BJ (cell line): ENCODE measurements at places on chromosomes 6 and 20.

DNA sequence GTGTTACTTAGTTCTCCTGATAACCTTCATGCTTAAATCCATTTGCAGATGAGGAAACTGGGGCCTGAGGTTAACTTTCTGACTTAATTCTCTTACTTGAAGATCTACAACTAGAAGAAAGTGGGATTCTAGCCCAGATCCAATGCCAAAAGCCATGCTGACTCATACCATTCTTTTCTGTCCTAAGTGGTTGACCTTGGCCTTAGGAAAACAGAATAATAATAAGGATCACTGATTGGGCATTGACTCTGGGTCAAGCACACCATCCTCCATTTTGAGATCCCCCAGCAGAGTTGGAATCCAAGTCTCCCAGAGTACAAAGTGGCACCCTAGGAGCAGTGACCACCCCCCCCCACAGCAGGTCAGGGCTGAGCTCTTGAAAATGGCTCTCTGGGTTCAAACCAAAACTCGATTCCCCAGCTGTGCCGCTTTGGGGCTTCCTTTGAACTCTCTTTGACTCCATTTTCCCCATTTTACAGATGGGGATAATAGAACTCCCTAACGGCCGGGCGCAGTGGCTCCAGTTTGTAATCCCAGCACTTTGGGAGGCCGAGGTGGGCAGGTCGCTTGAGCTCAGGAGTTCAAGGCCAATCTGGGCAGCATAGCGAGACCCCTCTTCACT is 12.8 kb upstream of the ZNF217 start:
- no peak for DNase-seq

GRCh38 chr6:111890988-111891387 is 17.7 kb upstream of the FYN start:
- DNase-seq: no peak

DNA sequence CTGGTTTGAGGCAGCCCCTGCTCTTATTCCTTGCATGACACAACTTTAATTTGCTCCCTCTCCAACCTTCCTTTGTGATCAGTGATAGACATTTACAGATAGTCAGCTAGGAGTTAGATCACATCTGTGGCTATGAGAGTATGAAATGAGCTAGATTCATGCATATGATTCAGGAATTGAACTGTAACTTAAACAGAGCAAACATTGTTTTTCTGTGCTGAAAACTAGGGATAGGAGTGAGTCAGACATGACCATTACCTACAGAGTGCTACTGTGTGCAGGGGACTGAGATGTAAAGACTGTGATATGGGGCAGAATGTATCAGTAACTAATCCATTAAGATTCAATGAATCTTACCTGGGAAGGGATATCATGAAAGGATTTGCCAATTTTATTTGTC is 279.4 kb upstream of the SPTLC3 start:
- DNase-seq: no peak

DNA sequence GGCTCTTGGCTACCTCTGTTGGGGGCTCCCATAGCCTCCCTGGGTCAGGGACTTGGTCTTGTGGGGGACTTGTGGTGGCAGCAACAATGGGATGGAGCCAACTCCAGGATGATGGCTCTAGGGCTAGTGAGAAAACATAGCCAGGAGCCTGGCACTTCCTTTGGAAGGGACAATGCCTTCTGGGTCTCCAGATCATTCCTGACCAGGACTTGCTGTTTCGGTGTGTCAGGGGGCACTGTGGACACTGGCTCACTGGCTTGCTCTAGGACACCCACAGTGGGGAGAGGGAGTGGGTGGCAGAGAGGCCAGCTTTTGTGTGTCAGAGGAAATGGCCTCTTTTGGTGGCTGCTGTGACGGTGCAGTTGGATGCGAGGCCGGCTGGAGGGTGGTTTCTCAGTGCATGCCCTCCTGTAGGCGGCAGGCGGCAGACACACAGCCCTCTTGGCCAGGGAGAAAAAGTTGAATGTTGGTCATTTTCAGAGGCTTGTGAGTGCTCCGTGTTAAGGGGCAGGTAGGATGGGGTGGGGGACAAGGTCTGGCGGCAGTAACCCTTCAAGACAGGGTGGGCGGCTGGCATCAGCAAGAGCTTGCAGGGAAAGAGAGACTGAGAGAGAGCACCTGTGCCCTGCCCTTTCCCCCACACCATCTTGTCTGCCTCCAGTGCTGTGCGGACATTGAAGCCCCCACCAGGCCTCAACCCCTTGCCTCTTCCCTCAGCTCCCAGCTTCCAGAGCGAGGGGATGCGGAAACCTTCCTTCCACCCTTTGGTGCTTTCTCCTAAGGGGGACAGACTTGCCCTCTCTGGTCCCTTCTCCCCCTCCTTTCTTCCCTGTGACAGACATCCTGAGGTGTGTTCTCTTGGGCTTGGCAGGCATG is 9.2 kb downstream of the VEGFA start:
- DNase-seq: no peak

DNA sequence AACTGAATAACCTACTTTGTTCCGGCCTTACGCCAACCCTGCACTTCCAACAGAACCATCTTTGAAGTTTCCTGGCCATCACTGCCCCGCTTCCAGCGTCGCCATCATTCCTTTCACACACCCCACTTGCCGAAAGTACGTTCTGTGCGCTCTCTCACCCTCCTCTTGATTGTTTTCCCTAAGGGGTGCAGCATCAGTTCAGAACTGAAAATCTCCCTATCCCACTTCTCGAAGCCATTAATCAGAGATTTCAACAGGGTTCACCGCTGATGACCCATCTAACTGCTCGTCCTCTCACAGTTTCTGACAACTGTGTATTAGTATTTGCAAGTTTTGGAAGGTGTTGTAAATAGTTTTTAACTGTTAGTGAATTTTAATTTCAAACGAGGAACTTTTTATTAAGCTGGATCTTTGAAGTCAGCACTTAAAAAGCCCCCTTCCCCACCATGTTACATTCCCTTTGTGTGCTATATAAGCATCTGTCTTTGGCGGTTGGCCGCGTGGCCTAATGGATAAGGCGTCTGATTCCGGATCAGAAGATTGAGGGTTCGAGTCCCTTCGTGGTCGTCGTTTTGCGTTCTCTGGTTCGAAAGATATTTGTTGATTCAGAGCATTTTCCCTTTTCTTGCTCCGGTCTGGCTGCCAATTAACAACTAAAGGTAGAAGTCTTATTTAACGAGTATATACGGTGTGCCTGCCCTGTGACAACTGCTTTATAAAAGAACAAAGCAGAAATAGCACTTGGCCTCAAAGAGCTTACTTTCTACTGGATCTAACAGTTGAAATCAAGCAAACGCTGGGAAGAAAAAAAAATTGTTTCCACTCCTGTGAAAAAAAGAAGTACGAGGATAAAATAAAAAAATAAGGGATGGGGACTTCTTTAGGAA is 42.6 kb downstream of the TRIM27 start:
- DNase-seq: no peak

GRCh38 chr6:41098366-41098765 is 25.6 kb downstream of the NFYA start:
- no peak for DNase-seq

GRCh38 chr6:118894425-118895260 is 691 bp downstream of the ASF1A start:
- DNase-seq: no peak

DNA sequence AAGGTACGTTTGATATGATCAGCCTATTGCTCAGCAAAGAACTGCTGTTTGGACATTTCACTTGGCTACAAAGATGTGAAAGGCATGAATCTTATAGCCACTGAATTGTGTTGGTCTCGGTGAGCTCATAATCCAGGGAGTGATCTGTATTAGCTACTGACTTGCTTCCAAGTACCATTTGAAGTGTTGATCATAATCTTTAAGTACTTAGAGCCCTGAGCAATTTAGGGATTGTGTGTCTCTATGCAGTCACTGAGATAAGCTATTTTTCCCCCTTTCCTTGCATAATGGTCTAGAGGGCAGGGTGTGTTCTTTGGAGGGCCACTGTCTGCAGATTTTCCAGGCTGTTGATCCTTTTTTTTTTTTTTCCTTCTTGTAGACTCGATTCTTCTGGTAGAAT is 393.6 kb downstream of the ESR1 start:
- DNase-seq: no peak

GRCh38 chr20:57004416-57004815 is 262.0 kb downstream of the BMP7 start:
- DNase-seq: no peak

- no peak for DNase-seq
These were observed 6.0 kb downstream of the L3MBTL1 start for GRCh38 chr20:43513372-43513930.

- DNase-seq: peak; percentile 62
These were observed 27.2 kb downstream of the DSE start for GRCh38 chr6:116397914-116398313.

DNA sequence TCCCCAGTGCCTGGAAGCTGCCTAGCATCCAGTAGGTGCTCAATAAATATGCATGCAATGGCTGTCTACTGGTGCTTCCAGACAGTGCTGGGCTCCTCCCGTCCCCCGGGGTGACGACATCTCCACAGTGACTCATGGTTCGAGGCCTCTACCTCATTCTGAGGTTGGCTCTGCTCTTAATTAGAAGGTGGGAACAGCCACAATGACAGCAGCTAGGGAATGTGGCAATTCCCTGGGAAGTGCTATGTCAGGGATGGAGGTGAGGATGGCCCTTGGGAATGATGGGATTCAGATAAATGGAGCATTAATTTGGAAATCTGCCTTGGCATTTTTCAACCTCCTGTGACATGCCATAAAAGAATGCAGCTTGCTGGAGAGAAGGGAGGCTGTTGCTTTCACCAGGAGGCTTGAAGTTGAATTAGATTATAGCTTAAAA is 43.5 kb upstream of the NFATC2 start:
- peak; percentile 88 for DNase-seq

DNA sequence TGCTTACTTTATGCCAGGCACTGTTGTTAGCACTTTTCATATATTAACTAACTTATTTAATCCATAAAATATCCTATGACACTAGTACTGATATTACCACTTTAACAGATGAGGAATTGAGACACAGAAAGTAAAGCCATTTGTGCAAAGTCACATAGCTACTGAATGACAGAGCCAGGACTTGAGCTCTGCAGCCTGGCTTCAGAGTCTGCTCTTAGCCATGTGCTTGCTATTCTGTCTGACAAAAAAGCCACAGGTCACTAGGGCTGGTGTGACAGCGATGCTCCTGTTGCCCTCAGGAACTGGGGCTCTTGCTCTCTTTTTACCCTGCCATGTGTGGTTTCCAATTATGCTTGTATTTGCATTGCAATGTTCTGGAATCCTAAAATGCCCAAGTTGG is 44.7 kb upstream of the RNF8 start:
- DNase-seq: no peak

DNA sequence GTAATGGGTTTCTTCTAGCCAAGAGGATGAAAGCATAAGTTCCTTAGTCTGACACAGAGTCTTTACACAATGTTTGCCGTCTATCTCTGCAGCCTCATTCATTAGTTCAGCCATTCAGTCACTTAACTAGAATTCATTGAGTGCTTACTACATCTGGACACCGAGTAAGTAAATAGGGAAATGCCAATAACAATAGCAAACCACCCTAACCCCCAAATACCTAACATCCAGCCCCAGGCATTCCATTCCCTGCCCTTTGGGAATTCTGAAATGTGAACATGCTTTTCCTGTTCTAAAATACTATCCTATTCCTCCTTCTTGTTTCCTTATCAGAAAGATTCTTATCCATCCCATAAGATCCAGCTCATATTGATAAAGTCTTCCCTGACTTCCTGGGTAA is 277.6 kb upstream of the RNF217 start:
- DNase-seq: no peak

DNA sequence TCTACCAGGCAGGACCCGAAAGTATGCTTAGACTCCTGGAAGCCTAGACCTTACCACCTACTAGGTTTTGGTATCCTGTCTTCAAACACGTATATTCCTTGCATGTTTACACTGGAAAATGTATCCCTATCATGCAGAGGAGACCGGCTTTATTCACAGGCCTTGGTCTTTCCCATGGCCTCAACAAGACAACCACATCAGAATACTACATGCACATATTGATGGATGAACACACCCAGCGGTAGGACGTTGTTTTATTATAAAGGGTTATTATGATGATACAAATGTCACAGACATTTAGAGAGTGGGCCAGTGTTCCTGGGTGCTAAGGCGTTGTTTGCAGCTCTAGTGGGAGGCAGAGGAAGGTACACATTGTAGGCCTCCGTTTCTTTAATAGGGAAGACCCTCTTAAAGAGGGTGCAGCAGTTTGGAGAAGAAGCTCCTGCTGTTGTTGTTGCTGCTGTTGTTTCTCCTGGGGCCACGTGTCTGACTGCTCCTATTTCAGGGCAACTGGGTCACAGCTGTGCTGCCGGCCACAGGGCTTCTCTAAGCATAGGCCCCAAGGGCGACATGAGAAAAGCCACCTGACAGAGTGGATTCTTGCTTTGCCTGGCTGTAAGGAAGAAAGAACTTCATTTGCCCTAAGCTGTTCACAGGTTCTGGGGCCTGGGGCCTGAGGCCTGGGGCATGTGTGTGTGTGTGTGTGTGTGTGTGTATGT is 98.3 kb upstream of the SASH1 start:
- no peak for DNase-seq

- peak; percentile 96 for DNase-seq
These were observed 167.4 kb downstream of the SASH1 start for GRCh38 chr6:148509800-148510581.

DNA sequence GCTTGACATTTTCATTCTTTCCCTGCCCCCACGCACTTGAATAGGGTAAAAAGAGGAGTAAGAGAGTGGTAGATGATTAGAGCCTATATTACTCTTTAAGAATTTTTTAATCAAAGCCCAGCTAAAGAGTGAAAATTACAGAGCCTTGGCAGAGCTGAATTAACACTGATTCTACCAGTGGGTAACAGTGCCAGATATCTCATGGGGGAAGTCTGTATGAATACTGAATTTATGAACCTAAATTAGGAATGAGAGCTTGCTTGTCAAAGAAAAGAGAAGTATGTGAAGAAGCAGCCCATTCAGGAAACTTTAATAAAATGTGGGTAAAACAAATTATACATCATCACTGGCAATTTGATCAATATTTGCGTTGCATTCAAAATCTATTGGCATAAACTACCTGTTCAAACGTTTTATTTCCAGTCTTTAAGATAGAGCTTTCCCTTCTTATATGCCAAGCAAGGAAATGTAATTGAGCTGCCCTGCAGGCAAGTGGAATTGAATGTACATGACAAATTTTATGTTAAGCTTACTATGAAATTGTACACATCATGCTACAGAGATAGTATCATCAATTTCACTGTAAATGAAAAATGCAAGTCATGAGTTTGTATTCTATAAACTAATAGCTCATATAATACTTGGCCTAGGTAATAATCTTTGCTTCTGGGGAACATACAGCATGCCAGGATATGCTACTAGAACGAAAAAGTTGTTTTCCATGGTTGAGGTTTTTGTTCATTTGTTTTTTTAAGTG is 14.5 kb downstream of the SOBP start:
- DNase-seq: no peak

- no peak for DNase-seq
These were observed 1.6 kb upstream of the TNFRSF6B start for GRCh38 chr20:63694584-63695423.

GRCh38 chr6:35087361-35088280 is 53.5 kb downstream of the TCP11 start:
- no peak for DNase-seq
